A673 (cell line): ENCODE measurements at places on chromosomes 5 and 9.

DNA sequence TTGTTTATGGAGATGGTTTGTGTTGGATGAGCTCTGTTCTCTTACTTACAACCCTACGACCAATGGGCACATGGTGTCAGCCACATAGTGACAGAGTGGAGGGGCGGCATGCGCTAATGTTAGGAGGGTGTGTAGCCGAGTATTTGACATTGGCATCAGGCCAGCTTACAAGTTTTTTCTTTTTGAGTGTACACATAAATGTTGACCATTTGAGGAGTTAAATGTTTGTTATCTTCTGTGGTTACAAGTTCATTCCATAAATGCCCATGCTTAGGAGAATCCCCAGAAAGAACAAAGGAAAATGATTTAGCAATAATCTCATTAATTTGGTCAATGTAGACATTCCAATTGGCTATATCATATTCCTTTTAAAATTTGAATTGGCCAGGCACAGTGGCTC lies 180.1 kb upstream of the ELL2 start:
- no peak for DNase-seq
- H3K27me3 ChIP-seq = no peaks in the 10 kb centered on the region
- H3K4me1 ChIP-seq = no peaks in the 10 kb centered on the region
- no peaks in the 10 kb centered on the region for H3K36me3 ChIP-seq

DNA sequence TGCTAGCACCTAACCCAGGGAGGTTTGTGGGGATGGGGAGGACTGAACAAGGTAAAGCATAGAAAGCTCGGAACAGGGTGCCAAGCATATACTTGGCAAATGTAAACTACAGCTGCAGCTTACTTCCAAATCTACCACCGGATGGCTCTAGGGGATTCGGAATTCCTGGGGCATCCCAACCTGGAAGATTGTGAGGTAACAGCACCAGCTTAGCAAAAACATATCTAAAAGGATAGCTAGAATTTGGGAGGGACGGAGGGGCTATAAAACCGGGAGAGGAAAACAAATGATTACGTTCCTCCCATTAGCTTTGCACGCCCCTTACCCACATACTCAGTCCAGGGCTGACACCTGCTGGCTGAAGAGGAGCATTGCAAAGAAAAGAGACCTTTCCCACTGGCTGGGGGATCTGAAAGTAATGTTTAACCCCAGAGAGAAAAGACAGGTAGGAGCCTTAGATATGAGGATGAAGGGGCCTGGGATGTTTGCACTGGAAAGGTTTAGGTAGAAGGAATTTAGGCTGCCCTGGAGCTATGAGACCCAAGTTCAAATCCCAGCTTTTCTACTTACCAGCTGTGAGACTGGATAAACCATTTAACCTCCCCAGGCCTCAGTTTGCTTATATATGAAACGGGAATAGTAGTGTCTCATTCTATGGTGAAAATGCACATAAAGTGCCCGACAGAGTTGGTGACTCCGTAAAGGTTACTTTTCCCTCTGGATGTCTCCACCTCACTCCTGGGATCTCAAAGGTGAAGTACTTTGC lies 73.6 kb downstream of the FAM114A2 start:
- H3K4me3 ChIP-seq = no peak overlapping the region
- no peaks in the 10 kb centered on the region for H3K36me3 ChIP-seq
- H3K4me1 ChIP-seq = no peaks in the 10 kb centered on the region

- no peak overlapping the region for H3K27ac ChIP-seq
- DNase-seq = no peak
- H3K36me3 ChIP-seq = peaks cover 42% of the 10 kb centered on the region
- H3K4me3 ChIP-seq = no peak overlapping the region
- H3K27me3 ChIP-seq = no peaks in the 10 kb centered on the region
Measured at GRCh38 chr5:109803854-109804253, 114.1 kb downstream of the MAN2A1 start.

DNA sequence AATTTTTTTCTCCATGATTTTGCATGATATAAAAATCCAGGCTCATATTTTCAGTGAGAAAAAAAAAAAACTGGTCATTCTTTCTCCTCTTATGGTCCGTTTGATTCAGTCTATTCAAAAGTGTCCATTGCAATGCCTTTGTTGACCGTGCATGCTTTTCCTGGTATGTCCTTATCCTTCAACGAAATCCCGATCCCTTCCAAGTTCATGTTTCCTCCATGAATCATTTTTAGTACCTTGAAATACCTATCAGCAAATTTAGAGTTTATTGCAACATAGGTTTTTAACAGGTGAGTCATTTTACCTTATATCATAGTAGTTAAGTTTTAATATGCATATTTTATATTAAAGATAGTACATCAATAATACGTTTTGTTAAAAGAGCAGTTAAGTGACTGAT lies 773.8 kb upstream of the CHD1 start:
- H3K27ac ChIP-seq = no peak overlapping the region
- no peaks in the 10 kb centered on the region for H3K36me3 ChIP-seq
- H3K27me3 ChIP-seq = no peaks in the 10 kb centered on the region

DNA sequence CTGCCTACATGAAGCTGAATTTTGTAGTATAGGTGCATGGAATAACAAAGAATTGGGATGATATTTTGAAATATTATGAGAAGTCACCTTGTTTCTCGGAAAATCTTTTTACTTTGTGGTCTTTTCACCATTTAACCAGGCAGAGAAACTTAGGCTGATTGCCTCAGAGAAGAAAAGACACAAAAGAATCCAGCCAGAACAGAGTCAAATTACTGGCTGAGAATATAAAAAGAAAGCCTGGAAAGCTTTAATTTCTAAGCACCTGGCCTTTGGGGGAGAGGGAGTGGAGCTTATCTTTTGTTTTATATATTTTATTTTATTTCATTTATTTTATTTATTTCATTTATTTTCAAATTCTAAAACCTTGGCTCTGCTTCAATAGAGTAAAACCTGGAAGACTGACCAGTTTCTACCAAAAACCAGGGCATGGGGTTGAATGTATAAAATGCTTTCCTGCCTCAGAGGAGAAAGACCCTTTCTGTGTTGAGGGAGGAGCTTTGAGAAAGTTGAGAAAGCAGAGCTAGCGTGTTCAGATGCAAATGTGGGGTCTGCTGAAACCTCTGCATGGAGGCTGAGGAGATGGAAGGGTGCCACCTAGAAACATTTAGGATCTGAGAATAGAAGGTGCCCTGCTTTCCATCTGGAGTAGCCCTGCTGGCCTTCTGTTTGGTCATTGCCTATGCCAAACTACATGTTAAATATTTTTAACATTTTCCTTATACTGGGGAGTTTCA lies 81.6 kb downstream of the NREP start:
- H3K4me1 ChIP-seq = no peaks in the 10 kb centered on the region
- no peak overlapping the region for H3K27ac ChIP-seq
- no peaks in the 10 kb centered on the region for H3K36me3 ChIP-seq
- no peak for DNase-seq

DNA sequence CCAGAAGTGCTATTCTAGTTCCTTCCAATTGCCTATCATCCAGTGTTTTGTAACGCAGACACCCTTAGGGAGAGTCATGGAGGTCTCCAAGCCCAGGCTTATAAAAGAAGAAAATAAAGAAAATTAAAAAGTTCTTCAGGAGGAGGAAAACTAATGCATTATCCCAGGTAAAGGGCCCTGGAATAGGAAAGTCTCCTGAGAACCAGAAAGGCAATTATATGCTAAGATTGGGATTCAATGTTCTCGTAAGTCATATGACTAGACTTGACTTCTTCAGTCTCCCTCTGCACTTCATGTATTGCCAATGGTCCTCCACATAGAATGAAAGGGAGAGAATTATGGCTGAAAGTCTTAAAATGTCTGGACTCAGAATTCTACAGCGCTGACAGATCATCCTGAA lies 154.4 kb upstream of the STK32A start:
- H3K4me3 ChIP-seq = no peak overlapping the region
- DNase-seq = no peak
- H3K27ac ChIP-seq = no peak overlapping the region
- H3K27me3 ChIP-seq = peaks cover 10% of the 10 kb centered on the region
- H3K4me1 ChIP-seq = no peaks in the 10 kb centered on the region

GRCh38 chr5:31059889-31060288 lies 133.6 kb upstream of the CDH6 start:
- H3K4me1 ChIP-seq = peaks cover 6% of the 10 kb centered on the region
- H3K27ac ChIP-seq = no peak overlapping the region
- DNase-seq = peak; percentile 56
- no peaks in the 10 kb centered on the region for H3K27me3 ChIP-seq
- no peak overlapping the region for H3K4me3 ChIP-seq

- no peak for DNase-seq
- no peak overlapping the region for H3K4me3 ChIP-seq
- H3K27ac ChIP-seq = no peak overlapping the region
- H3K36me3 ChIP-seq = no peaks in the 10 kb centered on the region
- H3K4me1 ChIP-seq = no peaks in the 10 kb centered on the region
Measured at GRCh38 chr5:172904643-172905345, 54.4 kb upstream of the RPL26L1 start.
